ENCODE measurements at places on chromosomes 3 and 15.

DNA sequence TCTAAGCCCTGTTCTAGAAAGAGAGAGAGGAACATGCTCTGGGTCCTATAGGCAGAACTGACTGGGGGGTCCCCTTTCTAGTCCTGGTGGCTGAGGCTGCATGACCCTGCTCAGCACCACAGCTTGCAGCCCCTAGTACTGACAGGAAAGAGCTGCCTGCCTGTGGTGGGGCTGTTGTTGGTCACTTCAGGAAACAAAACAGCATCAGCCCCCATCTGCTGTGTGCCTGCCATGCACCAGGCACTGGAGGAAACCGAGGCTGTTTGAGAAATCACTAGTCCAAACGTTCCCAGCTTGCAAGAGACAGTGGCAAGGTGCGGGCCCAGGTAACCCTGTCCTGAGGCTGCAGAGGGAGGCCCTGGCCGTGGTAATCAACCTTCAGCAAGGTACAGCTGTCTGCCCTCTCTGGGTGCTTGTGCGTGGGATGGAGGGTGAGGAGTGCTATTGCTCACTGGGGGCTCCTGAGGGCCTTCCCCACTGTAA, 90.6 kb downstream of the IQSEC1 start:
- no peaks in the 10 kb centered on the region for H3K27me3 ChIP-seq
- no peak for DNase-seq
- H3K36me3 ChIP-seq: no peaks in the 10 kb centered on the region
- H3K4me1 ChIP-seq: peaks cover 8% of the 10 kb centered on the region
- H3K27ac ChIP-seq: no peak overlapping the region

DNA sequence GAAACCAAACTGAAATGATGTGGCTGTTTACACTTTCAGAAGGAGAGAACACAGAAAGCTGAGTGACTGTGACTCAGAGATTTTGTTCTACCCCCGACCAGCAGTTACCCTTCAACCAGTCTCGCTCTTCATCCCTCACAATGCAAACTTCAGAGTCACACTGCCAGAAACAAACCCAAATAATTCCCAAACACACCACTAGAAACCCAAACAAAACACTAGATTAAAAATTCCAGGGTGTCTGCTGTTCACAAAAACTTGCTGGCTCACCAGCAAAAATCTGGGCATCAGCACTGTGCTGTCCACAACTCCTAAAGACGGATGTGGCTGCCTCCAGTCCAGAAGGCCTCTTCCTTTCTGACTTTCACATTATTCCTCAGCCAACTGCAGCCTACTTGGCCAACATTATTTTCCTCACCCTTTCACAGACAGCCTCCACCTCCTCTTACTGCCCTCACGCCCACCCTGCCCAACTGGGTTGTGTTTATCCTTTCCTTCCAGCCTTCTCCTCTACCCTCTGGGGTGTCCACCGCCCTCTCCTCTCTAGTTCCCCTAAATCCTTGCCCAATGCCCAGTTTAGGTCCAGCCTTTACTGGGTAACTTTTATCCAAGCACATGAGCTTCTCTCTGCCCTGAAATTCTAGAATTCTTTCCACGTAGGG, 71.4 kb downstream of the MECOM start:
- no peaks in the 10 kb centered on the region for H3K27me3 ChIP-seq
- H3K36me3 ChIP-seq: no peaks in the 10 kb centered on the region
- peaks cover 7% of the 10 kb centered on the region for H3K4me1 ChIP-seq
- H3K4me3 ChIP-seq: no peak overlapping the region
- no peak for DNase-seq

DNA sequence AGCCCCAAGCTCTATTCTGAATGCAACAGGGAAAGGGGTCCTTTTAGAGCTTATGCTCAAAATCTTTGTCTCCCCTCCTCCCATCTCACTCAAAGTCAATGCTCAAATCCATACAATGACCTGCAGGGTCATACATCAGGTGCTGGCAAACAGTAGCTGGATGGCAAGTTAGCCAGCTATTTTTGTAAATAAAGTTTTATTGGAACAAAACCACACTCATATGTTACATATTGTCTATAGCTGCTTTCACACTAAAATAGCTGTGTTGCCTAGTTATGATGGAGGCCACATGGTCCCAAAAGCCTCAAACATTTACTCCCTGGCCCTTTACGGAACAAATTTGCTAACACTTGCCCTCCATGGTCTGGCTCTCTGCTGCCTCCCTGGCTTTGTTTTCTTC, 1.8 kb upstream of the FAN1 start:
- H3K4me3 ChIP-seq: no peak overlapping the region
- no peak for DNase-seq
- no peaks in the 10 kb centered on the region for H3K36me3 ChIP-seq
- no peaks in the 10 kb centered on the region for H3K27me3 ChIP-seq
- H3K27ac ChIP-seq: no peak overlapping the region

DNA sequence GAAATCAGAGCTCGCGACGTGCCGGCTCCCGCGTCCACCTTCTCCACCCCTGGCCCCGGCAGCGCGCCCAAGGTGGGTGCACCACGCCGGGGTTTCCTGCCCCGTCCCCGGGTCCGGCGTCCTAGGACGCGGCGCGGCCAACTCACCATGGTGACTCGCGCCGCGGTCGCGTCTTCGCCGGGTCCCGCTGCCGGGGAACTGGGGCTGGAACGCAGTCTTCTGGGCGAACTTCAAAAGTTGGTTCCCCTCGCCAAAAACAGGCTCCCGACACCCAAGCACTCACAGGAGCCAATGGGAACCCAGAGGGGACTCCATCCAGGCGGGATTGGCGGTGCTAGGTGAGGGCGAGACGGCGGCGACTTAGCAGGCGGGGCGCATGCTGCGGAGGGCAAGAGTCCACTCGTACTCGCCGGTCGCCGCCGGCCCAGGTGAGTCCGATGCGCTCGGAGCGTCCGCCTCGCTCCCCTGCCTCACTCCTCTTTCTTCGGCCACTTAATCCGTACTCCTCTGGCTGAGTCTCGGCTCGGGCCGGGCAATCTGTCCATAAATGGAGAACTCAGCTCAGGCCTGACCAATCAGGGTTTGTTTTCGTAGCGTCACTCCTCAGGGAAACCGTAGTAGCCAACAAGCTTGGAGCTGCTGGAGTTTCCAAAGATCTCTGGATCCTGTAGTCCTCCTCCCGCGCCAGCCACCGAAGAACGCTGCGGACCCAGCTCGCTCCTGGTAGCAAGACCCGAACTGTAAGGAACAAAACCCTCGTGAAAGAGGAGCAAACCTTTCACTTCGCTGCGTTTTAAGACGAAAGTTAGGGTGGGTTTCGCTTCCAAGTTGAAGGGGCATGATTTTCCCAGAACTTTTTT, at the start of gene MYO1E:
Gene MYO1E, minus strand, starts transcription at position 520 of the 860 bp plus-strand sequence. Its CDS starts 371 bp downstream, at position 149.
- H3K27ac ChIP-seq: peak within 1 kb of the TSS; percentile 69
- H3K36me3 ChIP-seq: no peaks in the 10 kb centered on the region
- H3K27me3 ChIP-seq: peaks cover 7% of the 10 kb centered on the region

GRCh38 chr15:61275901-61276300, 46.8 kb upstream of the RORA start:
- H3K4me1 ChIP-seq: no peaks in the 10 kb centered on the region
- no peak overlapping the region for H3K27ac ChIP-seq

DNA sequence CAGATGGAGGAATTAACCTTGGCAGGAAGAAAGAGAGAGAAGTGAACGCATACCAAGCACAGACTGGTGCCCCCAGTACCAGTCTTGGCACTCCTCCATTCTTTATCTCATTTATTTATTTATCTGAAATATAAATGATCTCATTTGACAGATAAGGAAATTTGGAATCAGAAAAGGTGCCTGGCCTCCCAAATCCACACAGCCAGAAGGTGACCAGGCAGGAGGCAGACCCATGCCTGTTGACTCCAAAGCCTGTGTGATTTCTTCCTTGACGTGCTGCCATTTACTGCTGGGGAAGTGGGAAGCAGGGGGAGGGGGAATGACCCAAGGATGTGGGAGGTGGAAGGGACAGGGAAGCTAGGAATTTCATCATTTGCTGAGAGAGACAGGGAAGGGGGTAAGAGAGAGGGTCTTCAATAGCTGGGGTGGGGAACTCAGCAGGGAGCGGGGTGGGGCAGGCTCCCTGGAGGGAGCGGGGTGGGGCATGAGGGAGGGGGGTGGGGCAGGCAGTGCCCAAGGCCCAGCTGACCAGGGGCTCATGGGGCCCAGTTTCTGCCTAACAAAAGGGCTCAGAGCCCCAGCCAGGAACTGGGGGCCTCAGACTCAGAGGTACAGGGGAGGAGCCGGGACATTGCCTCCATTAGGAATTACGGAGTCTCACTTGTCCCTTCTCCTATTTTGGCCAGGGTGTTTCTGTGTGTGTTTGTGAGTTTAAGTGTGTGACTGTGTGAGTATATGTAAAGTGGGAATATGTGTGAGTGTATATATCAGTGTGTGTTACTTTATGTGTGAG, 63.0 kb downstream of the MINAR1 start:
- H3K4me1 ChIP-seq: peaks cover 9% of the 10 kb centered on the region
- H3K4me3 ChIP-seq: no peak overlapping the region
- H3K36me3 ChIP-seq: no peaks in the 10 kb centered on the region

Data from neuronal stem cell (in vitro differentiated cells).